Activated CD8-positive, alpha-beta memory T cell treated with anti-CD3 and anti-CD28 coated beads for 4 hours (primary cell): ENCODE measurements at places on chromosomes 2 and 18.

- no peak for DNase-seq
Observed at GRCh38 chr18:50662177-50662576, 102.3 kb downstream of the MAPK4 start.

- DNase-seq, result no peak
Observed at GRCh38 chr2:55779459-55780421, 86.1 kb upstream of the PNPT1 start.

- no peak for DNase-seq
Observed at GRCh38 chr2:23418461-23418911, 33.5 kb downstream of the KLHL29 start.

DNA sequence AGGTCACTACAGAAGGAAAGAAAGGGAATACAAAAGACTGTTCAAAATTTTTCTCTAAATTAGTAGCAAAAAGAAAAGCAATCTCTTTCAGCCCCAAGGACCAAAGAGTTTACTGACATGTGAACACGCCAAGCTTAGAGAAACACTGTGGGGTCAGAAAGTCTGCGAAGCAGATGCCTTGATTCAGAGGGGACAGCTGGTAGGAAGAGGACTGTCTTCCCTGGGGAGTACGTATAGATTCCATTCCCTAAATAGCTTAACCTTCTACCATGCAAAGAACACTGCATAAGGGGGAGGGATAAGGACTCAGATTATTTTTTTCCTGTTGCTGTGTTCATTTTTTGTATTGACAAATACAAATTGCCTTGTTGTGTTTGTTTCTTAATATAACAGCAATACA is 96.1 kb downstream of the IRS1 start:
- DNase-seq, result no peak

- DNase-seq, result no peak
Observed at GRCh38 chr18:36066001-36066400, 1.4 kb downstream of the RPRD1A start.

DNA sequence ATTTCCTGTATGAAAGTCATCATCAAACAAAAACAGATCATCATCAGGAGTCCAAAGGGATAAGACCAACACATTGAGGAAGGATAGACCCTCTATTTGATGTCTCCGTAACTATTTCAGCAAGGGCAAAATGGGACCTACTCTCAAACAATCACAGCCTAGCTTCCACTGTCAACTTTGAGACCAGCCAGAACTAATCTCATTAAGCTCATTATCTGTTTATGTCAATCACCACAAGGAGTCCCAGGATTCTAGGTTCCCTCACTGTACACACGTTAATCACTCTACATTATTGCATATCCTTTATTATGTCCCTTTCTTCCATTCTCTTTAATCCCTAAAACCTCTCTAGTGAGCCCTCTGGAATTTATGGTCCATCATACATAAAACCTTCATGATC is 370.3 kb upstream of the LINC00305 start:
- no peak for DNase-seq

DNA sequence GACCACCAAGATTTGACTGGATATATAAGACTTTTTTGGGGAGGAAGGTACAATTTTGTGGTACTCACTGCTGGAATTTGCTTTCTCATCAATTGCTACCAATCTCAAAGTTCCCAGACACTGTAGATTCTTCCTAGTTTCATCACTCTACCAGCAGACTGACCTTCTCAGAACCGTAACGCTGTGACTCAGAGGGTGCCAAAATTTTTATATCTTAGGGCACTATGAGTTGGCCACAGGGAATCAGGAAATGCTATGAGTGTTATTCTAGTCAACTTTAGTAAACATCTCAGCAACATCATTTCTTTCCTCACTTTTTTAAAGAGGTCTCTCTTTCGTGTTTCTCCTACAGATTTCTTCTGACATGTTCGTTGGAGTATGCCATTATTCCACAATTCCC is 499.0 kb downstream of the TMX3 start:
- DNase-seq, result no peak

DNA sequence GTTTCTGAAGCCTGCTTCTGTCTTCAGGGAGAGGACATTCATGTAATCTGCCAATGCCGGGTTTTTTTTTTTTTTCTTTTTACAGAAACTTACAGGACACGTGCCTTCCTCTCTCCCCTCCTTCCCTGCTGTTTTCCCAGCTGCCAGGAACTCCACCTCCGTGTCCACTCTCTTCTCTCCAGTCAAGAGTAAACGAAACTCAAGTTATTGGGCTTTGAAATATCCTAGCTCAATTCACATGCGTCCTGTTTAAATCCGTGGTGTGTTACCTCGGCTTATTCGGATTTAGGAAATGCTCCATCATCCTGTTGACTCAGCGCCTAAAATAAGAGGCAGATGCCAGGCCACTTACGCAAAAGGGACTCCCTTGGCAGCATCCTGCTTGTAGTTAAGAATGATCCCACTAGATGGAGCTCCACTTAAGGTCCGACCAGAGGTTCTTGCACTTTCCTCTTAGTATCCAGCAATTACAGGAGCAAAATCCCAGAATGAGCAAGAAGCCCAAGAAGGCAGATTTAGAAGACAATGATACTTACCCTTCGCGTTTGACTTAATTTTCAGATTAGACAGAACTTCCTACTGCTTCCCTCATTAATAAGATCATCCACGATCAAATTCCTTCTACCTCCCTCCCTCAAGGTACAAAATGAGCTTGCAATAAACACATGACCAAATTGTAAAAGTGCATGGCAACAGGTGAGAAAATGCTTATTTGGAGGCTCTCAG is 97.2 kb upstream of the ZCCHC2 start:
- peak; percentile 6 for DNase-seq

GRCh38 chr2:149145314-149146295 is 107.1 kb downstream of the LYPD6B start:
- DNase-seq, result no peak

- DNase-seq, result no peak
Observed at GRCh38 chr2:155645791-155646190, 686.7 kb downstream of the NR4A2 start.

DNA sequence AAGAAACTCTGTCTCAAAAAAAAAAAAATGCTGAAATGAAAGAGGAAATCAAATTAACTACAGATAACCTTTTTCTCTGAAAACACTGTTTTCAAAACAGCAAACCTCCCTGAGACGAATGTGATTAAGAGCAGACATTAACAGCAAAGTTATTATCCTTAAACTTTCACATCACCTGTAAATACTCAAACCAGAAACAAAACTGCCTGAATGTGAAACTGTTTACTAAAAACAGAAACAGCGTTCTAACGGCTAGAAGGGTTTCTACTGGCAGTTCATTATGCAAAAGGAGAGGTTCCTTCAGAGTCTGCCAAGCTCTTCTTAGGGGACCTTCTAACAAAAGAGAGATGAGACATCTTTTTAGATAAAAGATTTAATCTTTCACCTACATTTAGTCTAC is 45.9 kb downstream of the PNO1 start:
- DNase-seq, result no peak

- no peak for DNase-seq
Observed at GRCh38 chr18:46678041-46678440, 21.0 kb upstream of the LOXHD1 start.

- DNase-seq, result no peak
Observed at GRCh38 chr2:201008296-201008829, 44.9 kb upstream of the ORC2 start.

- DNase-seq, result no peak
Observed at GRCh38 chr2:19540739-19541525, 182.5 kb upstream of the OSR1 start.

DNA sequence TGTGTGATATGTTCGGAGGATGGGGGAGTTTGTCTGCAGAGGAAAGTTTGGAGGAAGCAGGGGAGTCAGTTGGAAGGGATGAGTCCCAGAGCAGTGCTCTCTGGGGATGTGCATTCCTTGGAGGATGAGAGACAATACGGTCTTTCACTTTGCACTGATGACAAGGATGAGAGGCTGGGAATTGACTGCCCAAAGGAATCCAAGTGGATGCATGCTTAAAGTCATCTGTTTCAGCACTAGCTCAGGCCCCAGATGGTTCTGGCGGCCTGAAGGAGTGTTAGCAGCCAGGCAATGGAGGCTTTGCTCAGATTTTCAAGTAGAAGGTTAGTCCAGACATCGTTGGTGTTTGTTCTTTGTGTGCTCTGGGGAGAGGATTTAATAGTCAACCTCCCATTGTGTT is 100.2 kb downstream of the CRIM1 start:
- no peak for DNase-seq

- DNase-seq, result no peak
Observed at GRCh38 chr18:70489986-70490933, 201.4 kb downstream of the SOCS6 start.

DNA sequence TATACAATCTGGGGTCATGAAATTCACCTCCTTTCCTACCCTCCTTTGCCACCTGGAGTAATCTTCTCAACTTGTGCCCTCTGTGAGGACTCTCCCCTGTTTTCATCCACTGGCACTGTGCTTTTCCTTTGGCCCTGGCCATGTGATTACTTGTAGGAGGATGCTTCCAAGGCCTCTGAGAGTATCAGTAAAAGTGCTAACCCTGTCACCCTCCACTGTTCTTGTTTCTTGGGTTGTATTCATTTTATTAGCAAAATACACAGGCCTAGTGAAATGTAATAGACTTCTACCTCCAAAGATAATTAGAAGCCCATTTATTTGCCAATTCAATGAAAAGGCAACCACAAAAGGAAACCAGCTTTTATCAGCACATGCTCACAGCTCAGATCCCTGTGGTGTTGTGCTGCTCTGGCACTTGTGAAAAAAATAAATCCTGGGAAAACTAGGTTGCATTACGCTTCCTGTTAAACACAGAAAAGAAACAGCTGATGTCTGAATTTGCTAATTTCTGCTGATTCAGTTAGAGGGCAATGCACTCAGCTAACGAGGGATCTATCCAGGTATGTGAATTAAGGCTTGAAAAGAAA is 357.5 kb upstream of the ETAA1 start:
- no peak for DNase-seq

GRCh38 chr2:231614559-231615057 is 21.9 kb downstream of the TEX44 start:
- peak; percentile 30 for DNase-seq

DNA sequence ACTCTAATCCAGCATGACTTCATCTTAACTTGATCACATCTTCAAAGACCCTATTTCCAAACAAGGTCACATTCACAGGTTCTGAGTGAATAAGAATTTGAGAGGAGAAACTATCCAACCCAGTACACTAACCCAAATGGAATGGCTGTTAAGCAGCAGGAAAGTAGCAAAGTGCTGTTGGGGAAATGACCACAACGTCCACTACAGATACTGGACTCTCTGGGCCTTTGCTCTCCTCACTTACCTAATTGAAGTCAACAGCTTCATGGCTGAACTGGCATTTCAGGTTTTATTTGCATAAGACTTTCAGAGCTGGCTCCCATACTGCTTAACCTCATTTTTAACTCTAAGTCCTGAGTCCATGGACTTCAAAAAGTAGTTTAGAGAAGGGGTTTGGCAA is 38.0 kb upstream of the ACVR2A start:
- no peak for DNase-seq

- DNase-seq, result no peak
Observed at GRCh38 chr2:67516899-67517530, 119.9 kb downstream of the ETAA1 start.

GRCh38 chr2:46837704-46838103 is 77.9 kb downstream of the MCFD2 start:
- no peak for DNase-seq

GRCh38 chr2:198408171-198408570 is 603.8 kb downstream of the PLCL1 start:
- no peak for DNase-seq

DNA sequence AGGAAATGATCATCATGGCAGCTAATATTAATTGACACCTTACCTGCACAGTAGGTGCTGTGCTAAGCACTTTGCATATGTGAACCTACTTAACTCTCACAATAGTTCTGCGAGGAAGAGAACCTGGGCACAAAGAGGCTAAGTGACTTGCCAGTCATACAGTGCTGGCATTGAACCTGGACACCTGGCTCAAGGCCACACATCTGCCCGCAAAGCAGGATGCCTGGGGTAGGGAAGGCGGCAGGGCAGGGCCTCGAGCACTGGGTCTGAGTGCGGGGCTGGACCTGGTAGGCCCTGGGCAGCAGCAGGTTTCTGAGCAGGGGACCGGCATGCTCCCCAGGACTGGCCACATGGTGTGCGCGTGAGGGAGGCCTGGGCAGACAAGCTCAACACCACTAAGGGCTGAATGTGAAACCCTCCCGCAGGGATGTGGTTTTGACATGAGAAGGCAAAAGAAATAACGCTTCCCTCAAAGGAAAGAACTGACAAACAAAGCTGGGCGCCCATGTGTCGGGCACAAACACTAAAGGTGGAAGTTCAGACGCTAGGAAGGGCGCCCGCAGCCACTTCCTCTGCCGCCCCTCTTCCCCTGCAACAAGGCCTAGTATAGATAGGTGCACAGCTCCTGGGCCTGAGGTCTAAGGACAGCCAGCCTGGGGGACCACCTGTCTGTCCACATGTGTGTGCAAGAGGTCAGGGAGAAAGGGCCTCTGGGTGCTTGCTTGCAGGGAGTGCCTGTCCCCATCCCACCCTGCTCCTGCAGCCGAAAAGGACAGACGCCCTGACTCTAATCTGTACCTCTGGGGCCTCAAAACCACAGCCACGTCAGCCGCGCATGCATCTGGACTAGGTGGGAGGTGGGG is 92.5 kb downstream of the ZFP36L2 start:
- peak; percentile 45 for DNase-seq

DNA sequence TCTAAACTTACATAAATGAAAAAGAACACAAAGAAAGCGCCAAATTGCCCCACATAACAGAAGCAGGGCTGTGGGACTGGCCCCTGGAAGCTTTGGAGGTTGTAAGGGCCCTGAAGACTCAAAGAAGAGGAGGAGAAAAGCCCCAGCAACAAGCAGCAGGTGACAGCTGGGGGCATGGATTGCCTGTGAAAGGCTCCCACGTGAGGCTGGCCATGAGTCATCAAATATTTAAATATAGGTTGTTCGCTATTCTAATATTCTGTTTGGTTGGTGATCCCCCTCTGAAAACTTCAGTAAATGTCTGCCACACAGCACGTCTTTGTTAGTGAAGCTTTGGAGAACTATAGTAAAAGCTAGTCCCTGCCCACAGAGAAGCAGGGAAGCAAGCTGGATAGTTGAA is 132.4 kb downstream of the MREG start:
- no peak for DNase-seq
